ENCODE measurements at places on chromosomes 11 and 22.

DNA sequence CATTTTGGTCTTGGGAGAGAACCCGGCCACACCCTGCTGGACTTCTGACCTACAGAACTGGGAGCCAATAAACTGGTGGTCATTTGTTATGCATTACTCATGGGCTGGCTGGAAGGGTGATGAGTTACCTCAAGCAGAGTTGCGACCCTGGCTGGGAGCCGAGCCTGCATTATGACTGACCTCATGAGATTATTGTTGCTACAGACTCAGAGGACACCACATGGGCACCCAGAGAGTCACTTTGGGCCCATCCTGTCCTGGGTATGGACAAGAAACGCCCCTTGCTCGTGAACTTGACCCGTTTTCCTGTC, 531.7 kb downstream of the TBC1D22A start:
- no peak for DNase-seq

DNA sequence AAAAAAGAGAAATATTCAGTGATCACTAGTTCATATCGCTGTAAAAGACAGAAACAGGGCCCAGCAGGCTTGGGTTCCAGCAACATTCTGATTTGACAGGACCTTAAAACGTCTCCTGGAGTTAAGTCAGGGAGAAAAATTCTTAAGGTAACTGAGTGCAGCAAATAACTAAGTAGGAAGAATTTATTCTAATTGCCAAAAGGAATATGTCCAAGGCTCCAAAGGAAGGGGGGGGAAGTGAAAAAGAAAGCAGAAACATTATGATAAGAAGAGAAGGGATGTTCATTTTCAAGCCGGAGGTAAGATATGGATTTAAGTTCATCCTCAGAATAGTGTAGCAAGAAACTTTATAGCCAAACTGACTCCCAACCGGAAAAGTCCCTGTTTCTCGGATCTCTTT, 90.4 kb downstream of the WT1 start:
- DNase-seq: no peak

- no peak for DNase-seq
These were observed 8.0 kb downstream of the DENND6B start for GRCh38 chr22:50318698-50319411.

DNA sequence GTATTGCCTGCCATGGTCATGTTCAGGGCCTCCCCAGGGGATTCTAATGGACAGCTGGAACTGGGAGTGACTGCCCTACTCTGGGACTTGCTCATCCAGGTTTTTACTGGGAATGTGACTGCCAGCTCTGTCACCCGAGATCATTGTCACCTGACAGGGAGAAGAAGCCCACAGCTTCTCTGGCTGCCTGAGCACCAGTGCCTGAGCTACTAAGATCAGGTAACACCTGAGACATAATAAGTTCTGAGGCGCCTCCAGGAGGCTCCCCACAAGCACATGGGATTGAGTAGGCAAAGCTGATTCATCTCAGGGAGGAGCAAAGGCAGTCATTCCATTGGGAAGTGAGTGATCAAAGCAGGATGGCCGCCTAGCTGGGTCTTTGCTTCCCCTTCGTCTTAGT, 84.2 kb upstream of the GALNT18 start:
- no peak for DNase-seq

- DNase-seq: no peak
These were observed 264.4 kb downstream of the DDX10 start for GRCh38 chr11:108929241-108929640.

GRCh38 chr11:16040151-16040550, 316.2 kb downstream of the SOX6 start:
- no peak for DNase-seq

DNA sequence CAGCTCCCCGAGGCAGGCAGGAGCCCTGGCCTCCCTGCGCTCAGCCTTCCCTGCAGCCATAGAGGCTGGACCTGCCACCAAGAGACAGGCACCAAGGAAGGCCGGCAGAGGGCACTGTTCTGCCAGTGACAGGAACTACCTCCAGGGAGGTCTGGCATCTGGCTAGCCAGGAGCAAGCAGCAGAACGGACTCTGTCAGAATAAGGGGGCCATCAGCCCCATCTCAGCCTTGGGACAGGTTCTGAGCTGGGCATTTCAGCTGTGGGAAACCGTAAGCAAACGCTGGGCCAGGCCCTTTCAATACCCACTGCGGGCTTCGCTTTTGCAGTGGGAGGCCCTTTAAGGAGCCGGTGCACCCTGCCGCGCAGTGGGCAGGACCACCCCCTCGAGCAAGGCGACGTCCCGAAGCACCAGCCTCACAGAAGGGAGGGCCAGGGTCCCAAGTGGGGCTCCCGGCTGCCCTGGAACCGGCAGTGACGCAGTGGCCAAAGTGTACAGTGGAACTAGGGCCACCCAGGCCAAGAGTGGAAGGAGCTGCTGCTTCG, 18.2 kb downstream of the IFT27 start:
- peak; percentile 78 for DNase-seq

DNA sequence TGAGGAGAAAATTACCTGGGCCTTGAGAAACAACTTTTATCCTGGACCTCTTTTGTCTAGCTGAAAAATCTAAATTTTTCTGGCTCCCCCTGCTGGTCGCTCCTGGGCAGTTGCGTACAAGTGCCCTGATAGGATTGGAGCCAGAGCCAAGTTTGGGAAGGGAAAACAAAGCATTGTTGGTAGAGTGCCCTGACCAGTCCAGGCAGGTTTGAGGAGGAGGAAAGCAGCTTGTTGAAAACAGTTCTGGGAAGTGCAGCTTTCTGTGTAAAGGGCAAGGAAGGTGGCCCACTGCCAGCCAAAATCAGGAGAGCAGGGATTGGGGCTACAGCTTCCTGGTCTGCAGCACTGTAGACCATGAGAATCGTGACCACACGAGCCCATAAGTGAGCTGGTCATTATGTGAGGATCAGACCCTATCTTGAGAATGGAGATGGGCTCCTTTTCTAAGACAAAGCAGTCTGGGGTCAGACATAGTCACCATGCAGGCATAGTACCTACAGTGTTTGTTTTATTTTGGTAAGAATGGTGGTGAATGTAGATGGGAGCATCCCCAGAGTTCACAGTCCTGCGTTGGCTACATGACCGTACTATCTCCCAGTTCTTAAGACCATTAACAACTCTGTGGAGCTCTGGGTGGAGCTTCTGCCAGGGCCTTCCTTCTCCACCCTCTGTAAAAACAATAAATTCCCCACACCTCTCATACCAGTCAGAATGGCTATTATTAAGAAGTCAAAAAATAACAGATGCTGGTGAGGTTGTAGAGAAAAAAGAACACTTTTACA, 21.3 kb upstream of the PIK3IP1 start:
- DNase-seq: peak; percentile 65

- no peak for DNase-seq
These were observed 81.9 kb downstream of the RAB30 start for GRCh38 chr11:82989628-82990404.

DNA sequence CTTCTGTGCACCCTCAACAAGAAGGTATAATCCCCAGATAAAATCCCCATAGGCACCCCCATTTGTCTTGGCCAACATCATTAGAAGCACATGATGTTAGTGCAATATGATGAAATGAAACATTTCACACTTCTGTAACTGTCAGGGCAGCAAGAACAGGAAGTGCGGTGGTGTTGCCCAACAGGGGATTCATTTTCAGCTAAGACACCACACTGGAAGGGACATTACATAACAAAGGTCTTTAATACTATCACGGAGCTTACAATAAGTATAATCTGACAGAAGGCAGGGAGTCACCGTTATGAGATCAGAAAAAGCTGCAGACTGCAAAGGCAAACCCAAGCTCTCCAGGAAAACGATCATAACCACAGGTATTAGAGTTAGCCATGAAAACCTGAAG, 2.0 kb downstream of the OR52W1 start:
- DNase-seq: no peak

DNA sequence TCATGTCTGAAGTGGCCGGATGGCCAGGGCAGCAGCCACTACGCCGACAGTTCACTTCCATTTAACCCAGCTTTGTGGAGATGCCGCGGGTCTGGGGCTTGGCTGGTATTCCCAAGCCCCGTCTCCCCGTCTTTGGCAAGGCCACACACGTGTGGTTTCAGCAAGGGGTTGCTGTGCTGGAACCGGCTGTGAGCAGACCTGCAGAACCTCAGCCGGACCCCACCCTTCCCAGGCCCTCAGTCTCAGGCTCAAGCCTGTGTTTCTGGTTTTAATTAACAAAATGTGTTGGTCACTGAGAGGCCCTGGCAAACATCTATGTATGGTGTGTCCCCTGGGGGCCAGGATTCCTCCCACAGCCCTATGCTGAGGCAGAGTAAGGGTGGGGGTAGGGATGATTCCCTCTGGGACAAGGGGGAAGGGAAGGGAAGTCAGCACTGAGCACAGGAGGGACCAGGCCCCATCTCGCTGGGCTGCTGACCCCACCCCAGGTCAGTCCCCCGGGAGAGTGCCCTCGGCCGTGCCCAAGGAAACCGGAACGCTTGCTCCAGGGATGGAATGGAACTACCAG, 9.3 kb downstream of the OSBPL5 start:
- DNase-seq: no peak

DNA sequence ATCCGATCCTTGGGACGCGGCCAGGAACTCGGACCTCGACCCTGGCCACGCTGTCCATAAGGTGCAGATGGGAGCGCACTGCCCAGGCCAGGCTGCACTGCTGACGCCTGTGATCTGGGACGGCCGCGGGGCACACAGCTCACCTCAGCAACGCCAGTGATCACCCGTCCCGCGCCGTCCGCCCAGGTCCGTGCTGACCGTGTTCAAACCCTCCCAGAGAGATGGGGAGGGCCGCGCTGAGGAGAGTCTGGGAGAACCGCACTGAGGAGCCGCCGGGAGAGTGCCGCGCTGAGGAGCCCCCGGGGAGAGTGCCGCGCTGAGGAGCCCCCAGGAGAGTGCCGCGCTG, 636 bp downstream of the KCNQ1OT1 start:
- DNase-seq: peak; percentile 10

DNA sequence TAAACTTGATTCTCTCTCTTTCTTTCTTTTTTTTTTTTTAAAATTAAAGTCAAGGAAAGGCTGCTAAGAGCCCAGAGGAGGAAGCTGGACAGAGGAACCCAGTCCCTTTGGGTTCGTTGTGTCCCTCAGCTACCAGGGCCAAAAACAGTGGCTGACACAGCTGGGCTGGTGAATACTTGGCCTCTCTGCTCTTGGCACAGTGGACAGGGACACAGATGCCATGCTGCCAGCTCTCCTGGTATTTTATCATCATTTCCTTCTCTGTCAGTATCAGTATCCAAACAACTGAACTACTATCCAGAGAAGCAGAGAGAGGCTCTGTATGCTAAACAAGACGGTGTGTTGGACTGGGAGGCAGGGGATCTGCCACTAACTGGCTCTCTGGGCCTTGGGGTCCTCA, 123.7 kb upstream of the CCDC90B start:
- no peak for DNase-seq

All from stimulated activated CD4-positive, alpha-beta T cell treated with anti-CD3 and anti-CD28 coated beads, Interleukin-4, amount 100 ng/mL, for 1 hour (primary cell).